ENCODE measurements at places on chromosomes 2 and 18. TPM values are rescaled to one million over a fixed set of nuclear protein-coding genes. Genes with fewer than 3 reads are reported as not detected.

MYL12B gene
- total RNA-seq = 198 TPM

GAL3ST2 gene
- total RNA-seq = not detected

ABCB11 gene
- not detected for total RNA-seq

TBR1 gene
- total RNA-seq = not detected

WDR54 gene
- total RNA-seq = 5.5 TPM

GALNT3 gene
- 0.64 TPM for total RNA-seq

VSNL1 gene
- not detected for total RNA-seq

PHOSPHO2 gene
- not detected for total RNA-seq

ZNF532 gene
- total RNA-seq = 161 TPM

RIF1 gene
- 10.7 TPM for total RNA-seq

POTEC gene
- total RNA-seq = not detected

LAMA1 gene
- not detected for total RNA-seq

TGFA gene
- 1.8 TPM for total RNA-seq

C2orf42 gene
- 9.5 TPM for total RNA-seq

ADAM23 gene
- 2.3 TPM for total RNA-seq

IL1B gene
- total RNA-seq = not detected
